GM23338 (cell line): ENCODE measurements at places on chromosomes 4 and X.

GRCh38 chrX:108732630-108733321, 3.6 kb downstream of the IRS4 start:
- DNase-seq: peak; percentile 52

DNA sequence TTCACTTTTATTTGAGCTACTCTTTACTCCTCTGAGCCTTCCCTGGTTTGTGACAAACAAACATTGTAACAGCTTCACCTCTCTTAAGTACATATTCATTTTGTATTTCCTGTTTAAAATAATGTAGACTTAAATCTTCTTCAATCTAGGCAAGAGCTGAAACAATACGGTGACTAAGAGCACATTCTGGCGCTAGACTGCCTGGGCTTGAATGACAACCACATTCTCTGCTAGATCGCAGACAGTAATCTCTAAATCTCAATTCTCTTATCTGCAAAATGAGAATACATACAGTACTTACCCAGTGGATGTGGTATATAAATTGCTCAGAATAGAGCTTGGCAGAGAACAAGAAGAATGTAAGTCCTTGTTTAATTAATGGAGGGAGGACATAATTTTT, 144.8 kb downstream of the ARAP2 start:
- no peak for DNase-seq

- DNase-seq: no peak
Observed at GRCh38 chrX:37986893-37987292, 19.5 kb upstream of the SYTL5 start.

DNA sequence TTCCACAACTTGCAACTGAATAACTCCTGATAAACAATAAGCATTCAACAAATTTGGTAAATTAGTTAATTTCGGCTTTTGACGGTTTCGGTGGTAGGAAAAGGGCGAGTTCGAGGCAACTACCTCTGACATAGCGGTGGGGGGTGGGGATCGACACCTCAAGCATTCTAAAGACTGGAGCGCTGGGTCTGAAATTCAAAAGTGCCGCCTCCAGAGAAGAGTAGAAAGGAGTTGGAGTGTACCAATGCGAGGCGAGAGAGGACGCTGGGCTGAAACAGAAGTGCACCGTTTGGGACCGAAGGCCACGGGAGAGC, 725 bp downstream of the SMC1A start:
- DNase-seq: no peak

- no peak for DNase-seq
Observed at GRCh38 chr4:149793459-149793858, 22.2 kb downstream of the IQCM start.

DNA sequence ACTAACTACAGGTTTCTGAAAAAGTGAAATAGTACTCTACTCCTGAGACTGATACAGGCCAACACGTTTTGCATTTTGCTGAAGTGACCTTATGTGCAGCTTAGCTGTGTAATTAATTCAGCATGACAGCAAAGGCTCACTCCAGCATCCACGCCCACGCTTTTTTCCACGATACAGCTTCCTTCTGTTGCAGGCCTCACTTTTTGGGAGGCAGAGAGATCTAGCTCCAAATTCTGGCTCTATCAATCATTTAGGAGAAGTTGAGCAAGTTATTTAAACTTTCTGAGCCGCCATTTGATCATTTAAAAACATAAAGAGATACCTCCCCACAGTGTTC, 160.3 kb downstream of the AFAP1 start:
- no peak for DNase-seq

DNA sequence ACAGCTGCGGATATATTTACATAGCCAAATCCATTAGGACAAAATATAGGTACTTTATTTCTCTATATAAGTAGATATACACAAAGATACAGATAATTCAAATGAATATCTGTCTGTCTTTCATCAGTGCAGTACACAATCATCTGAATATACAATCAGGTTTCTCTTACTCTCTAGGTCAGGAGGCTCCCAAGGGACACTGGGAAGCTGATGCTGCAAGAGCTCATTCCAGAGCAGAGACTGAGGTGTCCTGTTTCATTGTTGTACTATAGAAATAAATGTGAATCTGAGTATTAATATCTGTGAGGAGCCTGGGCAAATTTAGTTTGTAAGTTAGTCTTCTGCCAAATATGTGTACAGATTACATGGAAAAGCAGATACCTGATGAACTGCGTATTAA, 4.2 kb downstream of the TLL1 start:
- no peak for DNase-seq

- DNase-seq: peak; percentile 49
Observed at GRCh38 chrX:50726296-50726695, 87.7 kb downstream of the SHROOM4 start.

GRCh38 chr4:2745981-2746806, 9.9 kb downstream of the TNIP2 start:
- no peak for DNase-seq

DNA sequence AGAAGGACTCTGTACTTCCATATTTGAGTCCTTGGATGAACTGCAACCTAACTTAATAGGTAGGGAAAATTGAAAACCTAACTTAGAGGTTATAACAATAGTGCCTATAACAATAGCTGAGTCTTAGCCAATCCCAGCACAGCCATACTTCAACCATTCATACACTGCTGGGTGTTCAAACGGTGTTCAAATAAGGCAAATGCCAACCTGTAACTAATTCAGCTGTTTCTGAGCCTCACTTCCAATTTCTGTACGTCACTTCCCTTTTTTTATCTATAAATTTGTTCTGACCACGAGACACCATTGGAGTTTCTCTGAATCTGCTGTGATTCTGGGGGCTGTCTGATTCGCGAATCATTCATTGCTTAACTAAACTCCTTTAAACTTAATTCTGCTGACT, 9.6 kb upstream of the GRSF1 start:
- no peak for DNase-seq

GRCh38 chr4:141335166-141335565, 114.5 kb downstream of the ZNF330 start:
- no peak for DNase-seq

- DNase-seq: peak; percentile 76
Observed at GRCh38 chrX:40105835-40106675, 8.3 kb upstream of the BCOR start.

DNA sequence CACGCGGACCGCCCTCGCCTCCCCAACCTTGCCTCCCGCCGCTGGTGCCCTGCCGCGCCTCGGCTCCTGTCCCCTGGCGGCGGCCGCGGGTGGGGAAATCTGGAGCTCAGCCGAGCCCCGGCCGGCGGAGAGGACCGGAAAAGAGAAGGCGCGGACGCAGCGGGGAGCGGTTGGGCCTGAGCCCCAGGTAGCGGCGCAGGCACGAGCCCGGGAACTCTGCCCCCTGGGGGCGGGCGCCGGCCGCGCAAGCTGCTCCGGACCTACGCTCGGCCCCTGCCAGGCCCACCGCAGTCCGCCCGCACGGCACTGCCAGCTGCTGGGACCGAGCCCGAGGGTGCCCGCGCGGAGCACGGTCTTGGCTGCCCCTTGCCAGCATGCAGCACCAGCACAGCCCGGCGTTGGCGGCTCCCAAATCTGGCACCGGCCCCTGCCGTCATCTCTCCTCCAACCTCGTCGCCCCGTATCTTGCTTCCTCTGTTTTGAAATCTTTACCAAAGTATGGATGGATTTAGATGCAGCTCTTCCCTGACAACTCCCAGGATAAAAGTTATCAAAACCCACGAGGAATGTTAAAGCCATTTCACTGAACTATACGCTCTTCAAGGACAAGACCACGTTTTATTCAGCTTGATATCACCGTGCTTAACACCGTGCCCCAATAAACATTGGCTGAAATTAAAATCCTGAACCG, at the start of gene PRSS12:
Gene PRSS12 (minus strand): TSS at position 161 of the 691 bp plus-strand sequence. CDS start 283 bp downstream, outside the sequence.
- peak; percentile 95 for DNase-seq

- DNase-seq: no peak
Observed at GRCh38 chrX:37542791-37543190, 28.7 kb upstream of the LANCL3 start.
